ENCODE measurements at places on chromosomes 2 and 18.

DNA sequence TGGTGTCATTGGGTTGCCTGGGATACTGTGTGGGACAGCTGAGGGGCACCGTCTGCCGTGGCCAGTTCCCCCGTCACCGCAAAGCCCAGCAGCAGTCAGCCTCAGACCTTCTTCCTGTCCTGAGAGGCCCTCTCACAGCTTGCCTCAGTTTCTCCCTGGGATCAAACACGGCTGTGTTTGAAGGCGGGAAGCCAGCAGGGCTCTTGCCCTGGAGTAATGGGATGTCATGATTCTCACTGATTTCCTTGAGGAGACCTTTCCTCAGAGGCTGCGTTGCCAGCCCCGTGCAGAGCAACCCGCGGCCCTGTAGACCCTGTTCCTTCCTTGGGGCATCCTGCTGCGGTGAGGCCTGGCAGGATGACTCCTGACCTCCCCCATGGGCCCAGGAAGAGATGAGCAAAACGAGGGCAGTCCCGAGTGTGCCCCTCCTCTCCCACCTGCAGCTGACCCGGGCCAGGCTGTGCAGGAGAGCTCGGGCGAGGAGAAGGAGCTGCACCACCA lies 13.9 kb upstream of the NFATC1 start:
- DNase-seq = no peak

- no peak for DNase-seq
These were observed 126.9 kb upstream of the CTDP1 start for GRCh38 chr18:79552696-79553095.

GRCh38 chr2:75614162-75614651 lies 32.4 kb upstream of the MRPL19 start:
- DNase-seq = no peak

DNA sequence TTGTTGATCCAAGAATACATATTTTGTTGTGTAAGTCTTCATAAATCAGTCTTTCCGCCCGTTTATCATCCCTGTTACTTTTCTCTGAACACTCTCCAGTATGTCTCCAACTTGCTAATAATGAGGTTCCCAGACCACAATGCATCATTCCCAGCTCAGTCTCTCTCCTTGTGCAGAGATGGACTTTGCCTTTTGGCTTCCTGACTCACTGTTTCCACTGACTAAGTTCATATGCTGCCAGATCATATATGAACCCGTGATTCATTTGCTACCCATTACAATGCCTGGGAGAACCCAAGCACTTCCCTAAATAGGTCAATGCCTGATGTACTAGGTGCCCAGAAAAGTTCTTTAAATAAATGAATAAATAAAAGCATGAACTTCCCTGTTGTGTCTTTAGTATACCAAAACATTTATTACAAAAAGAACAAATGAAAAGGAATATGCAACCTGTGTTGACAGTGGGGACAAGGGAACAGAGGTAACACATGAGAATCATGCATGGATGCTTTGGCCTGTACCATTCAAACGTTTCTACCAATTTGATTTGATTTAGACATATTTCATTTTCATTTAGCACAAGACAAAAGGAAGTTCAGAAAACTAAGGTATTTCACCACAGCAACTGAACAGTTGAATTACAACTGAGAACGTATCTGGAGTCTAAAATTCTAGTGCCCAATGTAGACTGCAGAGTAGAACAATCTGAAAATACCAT lies 215.4 kb upstream of the HNRNPA3 start:
- DNase-seq = no peak

DNA sequence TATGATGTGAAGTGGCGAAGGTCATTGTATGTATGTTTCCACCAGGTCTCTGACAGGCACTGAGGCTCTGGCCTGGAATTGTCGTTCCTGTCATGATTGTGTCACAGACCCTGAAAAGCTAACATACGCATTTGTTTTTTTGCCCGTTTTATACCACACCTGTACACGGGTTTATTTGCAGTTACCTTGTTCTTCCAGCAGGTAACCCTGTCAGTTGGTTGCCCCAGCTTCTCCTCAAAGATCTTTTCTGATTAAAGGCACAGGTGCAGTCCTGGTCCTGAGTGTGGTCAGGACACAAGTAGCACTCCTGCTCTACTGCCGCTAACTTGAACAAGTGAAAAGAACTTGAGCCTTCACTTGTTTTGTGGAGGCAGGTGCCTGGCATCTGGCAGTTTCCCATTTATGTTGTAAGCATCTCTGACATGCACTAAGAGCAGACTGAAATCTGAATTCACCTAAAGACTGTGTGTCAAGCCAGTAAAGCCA lies 19.9 kb downstream of the CD8A start:
- no peak for DNase-seq

- no peak for DNase-seq
These were observed 139.1 kb downstream of the IRS1 start for GRCh38 chr2:226660526-226660925.

- DNase-seq = no peak
These were observed 343.8 kb downstream of the TXNL1 start for GRCh38 chr18:56294484-56295183.

DNA sequence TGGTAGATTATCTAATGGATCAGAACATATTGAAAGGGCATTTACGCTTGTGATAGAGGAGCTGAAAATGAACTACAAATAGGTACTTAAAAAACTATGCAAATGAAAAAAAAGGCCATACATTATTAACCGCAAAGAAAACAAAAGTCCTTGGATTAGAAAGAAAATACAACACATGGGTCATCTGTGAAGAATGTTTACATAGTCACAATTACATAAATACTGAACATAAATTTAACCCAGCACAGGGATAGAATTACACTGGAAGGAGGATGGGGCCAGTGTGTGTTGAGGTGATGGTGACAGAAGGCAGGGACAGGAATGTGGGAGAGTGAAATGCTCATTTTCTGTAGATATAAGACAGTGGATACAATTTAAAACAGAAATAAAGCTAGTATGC lies 6.6 kb downstream of the NTSR2 start:
- no peak for DNase-seq
